ENCODE measurements at places on chromosomes 13 and 19.

DNA sequence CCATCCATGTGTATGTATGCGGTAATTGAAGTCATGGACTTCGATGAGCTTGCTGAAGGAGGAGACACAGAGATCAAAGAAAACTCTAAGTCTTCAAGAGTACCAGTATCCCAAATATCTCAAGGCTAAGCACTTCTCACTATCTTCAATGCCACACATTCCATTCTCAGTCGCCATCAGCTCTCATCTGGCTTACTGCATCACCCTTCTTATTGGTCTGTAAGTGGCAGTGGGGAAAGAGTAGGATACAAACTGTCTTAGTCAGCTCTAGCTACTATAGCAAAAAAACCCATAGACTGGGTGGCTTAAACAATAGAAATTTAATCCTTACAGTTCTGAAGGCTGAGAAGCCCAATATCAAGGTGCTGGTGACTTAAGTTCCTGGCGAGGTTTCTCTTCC, 218.7 kb downstream of the POSTN start:
- DNase-seq, result no peak

GRCh38 chr19:12833738-12834565, 427 bp downstream of the RTBDN start:
- no peak for DNase-seq

GRCh38 chr19:1560286-1560882, 7.7 kb downstream of the MEX3D start:
- DNase-seq, result no peak

GRCh38 chr19:3725640-3726310, 17.6 kb downstream of the TJP3 start:
- no peak for DNase-seq

DNA sequence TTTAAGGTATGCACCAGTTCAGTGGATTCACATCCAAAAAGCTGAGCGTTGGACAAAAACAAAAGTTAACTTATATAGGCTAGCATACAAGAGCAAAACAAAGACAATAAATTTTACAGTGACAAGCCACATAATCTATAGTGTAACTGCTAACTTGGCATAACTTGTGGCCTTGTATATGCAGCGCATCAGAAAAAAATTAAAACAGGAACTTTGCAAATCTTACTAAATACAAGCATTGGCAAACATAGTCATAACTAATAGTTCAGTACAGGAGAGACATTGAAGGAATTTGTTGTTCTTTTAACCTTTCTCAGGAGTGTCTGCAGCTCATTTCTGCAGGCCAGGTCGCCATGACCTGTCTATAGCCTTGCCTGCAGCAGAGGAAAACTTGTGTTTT, 54.6 kb downstream of the OR10H4 start:
- no peak for DNase-seq

GRCh38 chr13:99985886-99986527, 4.4 kb downstream of the ZIC2 start:
- no peak for DNase-seq

GRCh38 chr13:102277286-102277685, 124.6 kb downstream of the FGF14 start:
- no peak for DNase-seq

DNA sequence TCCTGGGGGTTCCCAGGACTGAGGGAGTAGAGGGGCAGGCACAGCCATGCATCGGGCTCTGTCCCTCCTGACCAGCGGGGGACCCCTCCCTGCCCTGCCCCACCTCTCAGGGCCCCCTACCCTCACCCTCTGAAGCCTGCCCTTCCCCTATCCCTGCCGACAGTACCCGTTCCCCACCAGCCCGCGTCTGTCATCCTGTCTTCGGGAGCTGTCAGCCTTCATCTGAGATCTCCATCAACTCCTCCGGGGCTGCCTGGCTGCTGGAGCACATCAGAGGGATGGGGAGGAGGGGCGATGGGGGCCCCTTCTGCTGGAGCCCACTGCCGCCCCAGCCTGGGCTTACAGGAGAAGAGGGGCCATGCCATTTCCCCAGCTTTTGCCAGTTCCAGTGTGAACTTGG, 6.2 kb upstream of the SHD start:
- DNase-seq, result no peak

DNA sequence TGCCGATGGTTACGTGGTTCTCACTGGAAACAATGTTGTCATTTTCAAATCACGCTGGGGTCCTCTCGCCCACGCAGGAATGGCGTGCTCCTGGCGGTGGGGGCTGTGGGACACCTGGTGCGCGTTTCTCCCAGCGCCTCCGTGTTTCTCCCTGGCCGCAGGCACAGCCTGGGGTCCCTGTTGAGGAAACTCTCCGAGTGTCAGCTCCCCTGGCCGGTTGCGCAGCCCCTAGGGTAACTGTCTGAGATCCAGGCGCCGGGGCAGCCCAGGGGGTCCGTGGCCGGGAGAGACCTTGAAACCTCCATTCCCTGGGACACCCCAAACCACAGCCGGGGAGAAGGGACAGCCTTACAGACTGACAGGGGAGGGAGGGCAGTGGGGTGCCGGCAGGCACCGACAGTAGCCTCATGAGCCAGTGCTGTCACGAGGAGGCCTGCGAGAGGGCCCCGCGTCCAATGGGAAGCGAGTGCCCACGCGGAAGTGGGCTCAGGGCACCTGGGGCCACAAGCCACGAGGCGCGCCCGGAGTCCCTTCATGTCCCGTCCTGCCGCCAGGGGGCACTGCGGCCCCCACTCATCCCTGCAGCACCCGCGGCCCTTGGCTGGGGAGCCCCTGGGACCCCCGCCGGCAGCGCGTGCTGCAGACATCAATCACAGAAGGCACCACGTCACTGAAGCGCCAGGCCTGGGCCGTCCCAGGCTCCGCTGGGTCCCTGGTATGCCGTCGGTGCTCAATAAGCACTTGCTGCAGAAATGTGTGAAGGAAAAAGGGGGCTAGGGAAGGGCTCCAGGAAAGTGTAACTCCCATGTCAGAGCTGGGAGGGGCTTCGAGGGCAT, 9.5 kb downstream of the ADAMTSL5 start:
- no peak for DNase-seq

DNA sequence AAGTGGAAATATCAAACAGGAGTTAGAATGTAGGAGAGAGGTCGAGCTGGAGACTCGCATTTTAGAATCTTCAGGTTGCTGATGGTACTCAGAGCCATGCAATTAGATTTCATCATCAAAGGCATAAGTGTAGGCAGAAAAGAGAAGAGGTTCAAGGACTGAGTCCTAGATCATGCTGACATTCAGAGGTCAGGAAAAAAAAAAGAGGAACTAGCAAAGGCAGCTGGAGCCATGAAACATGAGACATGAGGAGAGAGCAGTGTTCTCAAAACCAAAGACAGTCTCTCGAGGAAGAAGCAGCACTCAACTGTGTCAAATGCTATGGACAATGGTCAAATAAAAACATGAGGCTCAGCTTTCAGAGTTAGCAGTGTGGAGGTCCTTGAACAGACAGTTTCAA, 12.4 kb upstream of the TPP2 start:
- no peak for DNase-seq

DNA sequence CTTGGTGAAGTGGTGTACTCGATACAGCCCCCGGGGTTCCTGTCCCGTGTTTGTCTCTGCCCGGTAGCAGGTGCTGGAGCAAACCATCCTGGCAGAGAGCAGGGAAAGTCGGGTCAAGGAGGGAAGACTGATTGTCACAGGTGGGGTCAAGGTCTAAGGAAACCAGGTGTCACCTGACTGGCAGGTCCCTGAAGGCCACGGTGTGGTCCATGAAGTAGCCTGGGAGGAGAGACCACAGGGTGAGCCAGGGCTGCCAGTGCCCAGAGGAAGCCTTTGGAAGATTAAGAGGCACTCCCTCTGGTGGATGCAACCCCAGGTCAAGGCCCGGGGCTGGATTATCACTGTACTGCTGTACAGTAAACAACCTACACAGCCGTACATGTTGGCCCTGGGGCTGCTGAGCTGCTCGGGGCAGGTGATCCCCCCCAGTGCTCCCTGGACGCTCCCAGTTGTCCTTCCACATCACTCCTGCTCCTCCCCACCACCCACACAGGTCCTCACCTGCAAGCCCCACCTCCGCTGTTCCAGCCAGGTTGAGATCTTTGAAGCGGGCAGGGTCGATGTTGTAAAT, 6.0 kb upstream of the CCER2 start:
- DNase-seq, result no peak

- no peak for DNase-seq
Observed at GRCh38 chr13:96792736-96793403, 201.4 kb downstream of the OXGR1 start.

Data from NCI-H1436 treated with DMSO at 0.1 percent for 48 hours (cell line).